ENCODE measurements at places on chromosomes 1 and 21.

DNA sequence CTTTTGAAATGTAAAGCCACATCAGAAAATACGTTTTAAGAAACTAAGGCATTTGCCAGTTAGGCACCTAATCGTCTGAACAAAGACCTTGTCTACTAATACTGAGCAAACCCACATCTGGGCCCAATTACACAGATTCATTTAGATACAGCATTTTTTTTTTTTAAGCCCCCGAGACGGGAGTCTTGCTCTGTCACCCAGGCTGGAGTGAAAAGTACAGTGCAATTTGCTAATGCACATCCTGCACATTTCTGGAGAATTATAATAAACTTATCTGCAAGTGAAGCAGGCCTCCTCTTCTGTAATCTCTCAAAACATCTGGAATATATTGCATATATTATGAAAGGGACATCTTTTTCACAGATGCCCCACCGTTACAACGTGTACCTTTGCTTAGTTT, 3.3 kb downstream of the RSRP1 start:
- DNase-seq = no peak

GRCh38 chr1:228351850-228352249, 54.8 kb downstream of the TRIM11 start:
- DNase-seq = no peak

GRCh38 chr1:44101328-44101727, 17.3 kb upstream of the KLF17 start:
- DNase-seq = no peak

DNA sequence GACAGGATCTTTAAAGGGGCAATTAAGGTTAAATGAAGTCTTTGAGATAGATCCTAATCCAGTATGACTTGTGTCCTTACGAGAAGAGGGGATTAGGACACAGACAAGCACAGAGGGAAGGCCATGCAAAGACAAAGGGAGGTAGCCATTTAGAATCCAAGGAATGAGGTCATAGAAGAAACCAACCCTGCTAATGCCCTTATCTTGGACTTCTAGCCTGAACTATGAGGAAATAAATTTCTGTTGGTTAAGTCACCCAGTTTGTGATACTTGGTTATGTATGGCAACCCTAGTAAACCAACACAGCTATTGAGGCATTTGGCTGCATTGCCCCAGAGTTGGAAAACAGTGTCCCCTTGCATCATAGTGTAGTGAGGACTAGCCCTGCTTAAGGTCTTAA, 121.3 kb downstream of the MAST2 start:
- no peak for DNase-seq

DNA sequence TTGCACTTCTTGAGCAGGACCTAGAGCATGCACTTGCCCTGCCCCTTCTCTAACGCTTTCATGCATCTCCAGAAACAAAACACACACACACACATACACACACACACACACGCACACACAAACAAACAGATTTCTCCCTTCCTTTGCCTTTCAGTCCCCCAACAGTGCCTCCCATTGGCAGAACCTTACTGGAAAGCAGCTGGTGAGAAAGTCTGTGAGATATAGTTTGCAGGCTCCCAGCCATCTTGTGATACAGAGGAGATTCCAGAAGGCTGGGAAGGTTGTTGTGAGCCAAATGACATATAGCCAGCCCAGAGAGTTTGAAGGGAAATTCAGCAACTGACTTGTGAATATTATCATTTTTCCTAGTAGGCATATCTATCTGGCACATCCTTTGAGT, 35.9 kb upstream of the ZRANB2 start:
- no peak for DNase-seq

DNA sequence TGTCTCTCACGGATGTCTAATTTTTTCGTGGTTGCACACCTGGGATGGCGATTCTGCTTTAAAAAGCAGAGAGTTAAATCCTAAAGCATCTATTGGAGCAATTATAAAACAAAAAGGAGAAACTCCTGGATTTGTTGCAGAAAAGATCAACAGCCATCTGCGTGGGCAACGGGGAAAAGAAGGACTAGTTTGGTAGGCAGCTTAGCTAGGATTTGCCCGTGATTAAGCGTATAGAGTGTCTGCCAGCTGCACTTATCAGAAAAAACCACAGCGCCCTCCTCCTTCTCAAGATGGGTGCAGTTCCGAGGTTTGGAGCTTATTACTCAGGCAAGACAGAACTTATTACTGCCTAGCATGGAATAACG, 526 bp upstream of the SLC25A24 start:
- DNase-seq = peak; percentile 40

- no peak for DNase-seq
Observed at GRCh38 chr1:43345120-43345519, 7.5 kb downstream of the MPL start.

DNA sequence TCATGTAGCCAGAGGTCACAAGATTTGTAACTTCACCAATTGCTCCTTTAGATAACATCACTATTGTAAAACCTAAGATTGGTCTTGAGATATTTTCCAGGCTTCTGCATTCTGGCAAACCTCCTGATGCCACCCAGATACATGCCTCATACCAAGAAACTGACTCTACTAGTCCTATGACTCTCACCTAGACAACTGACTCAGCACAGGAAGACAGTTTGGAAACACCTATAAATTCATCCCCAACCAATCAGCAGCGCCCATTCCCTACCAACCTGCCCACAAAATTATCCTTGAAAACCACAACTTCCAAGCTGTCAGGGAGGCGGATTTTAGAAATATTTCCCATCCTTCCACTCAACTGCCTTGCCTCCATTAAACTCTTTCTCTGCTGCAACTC, 2.6 kb downstream of the NME7 start:
- no peak for DNase-seq

DNA sequence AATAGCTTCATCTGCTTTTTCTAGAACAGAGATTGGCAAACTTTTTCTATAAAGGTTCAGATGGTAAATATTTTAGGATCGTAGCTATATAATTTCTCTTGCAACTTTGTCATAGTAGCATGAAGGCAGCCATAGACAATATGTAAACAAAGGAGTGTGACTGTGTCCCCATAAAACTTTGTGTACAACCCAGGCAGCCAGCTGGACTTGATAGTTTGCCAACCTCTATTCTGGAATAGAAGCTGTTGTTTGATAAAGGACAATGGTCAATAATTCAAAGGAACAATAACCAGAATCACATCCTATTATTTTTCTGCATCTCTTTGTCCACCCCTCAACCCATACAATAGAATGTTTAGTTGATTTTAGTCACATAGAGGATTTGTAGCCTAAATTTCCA, 286.7 kb downstream of the LMX1A start:
- DNase-seq = no peak

- no peak for DNase-seq
Observed at GRCh38 chr1:50098591-50099021, 10.1 kb upstream of the ELAVL4 start.

DNA sequence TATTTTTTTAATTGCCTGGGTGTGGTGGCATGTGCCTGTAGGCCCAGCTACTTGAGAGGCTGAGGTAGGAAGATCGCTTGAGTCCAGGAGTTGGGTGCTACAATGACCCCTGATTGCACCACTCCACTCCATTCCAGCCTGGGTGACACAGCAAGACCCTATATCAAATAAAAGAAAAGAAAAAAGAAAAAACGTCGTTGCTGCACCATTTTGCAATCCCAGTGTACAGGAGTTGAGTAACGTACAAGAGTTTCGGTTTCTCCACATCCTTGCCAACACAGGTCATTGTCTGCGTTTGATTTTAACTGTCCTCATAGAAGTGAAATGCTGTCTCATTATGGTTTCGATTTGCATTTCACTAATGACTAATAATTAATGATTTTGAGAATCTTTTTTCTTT, 7.9 kb downstream of the ZNF684 start:
- DNase-seq = no peak

GRCh38 chr1:203083463-203083921, 2.3 kb downstream of the MYOG start:
- no peak for DNase-seq

GRCh38 chr1:236836157-236836556, 41.1 kb downstream of the MTR start:
- no peak for DNase-seq

DNA sequence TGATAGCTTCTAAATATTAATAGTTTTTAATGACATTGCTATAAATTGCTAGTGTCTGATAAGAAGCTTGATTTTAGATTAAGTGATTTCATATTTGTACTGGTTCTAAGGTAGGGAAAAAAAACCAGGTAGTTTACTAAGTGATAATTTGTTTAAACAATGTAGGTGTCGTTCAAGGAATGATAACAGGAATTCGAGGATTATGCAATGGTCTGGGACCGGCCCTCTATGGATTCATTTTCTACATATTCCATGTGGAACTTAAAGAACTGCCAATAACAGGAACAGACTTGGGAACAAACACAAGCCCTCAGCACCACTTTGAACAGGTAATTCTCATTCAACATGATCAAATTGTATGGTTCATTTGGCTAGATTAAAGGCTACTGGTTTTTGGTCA, 52.4 kb downstream of the SASS6 start:
- DNase-seq = no peak

DNA sequence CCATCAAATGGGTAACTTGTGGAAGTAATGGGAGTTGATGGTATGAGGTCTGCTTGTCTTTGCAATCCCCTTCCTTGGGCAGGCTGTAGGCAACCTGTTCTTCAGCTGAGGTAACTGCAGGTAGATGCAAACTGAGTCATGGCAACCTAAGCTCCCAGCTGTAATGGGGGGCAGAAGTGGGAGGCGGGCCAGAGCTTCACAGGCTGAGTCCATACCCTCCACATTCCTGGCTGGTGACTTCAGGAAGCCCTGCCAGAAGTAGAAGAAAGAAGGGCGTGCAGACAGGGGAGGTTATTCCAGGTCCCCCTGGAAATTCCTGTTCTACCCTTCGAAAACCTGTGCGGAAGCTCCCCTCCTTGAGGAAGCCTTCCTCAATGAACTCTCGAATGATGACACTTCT, 44.9 kb downstream of the ARHGEF11 start:
- DNase-seq = no peak

DNA sequence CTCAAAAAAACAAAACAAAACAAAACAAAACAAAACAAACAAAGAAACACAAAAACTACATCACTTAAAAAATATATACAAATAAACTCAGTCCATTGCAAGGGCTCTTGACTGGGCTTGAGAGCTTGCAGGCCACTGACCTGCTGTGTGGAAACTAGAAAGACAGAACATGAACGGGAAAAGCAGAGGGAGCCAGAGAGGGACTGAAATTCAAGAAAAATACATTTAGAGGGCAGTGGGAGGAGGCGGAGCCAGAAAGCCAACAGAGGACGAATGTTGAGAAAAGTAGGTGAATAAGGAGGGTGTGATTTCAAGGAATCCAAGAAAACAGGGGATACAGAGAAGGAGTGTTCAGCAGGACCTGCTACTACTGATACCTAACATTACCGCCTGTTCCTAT, 41.4 kb upstream of the PLA2G2C start:
- no peak for DNase-seq

- peak; percentile 17 for DNase-seq
Observed at GRCh38 chr21:32562426-32562825, 22.9 kb downstream of the TCP10L start.

- DNase-seq = no peak
Observed at GRCh38 chr1:3506943-3507342, 52.5 kb downstream of the ARHGEF16 start.

- no peak for DNase-seq
Observed at GRCh38 chr21:33185852-33186251, 43.9 kb upstream of the IFNAR2 start.

- DNase-seq = no peak
Observed at GRCh38 chr1:212284332-212284743, 872 bp upstream of the PPP2R5A start.

GRCh38 chr1:55061000-55061705, 21.8 kb downstream of the PCSK9 start:
- no peak for DNase-seq

DNA sequence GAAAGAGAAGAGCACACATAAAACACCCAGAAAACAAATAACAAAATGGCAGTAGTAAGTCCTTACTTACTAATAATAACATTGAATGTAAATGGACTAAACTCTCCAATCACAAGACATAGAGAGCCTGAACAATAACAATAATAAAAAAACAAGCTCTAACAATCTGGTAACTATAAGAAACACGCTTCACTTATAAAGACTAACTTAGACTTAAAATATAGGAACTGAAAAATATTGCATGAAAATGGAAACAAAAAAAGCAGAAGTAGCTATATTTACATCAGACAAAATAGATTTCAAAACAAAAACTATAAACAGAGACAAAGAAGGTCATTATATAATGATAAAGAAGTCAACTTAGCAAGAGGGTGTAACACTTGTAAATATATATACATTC, 83.1 kb upstream of the LYPLAL1 start:
- no peak for DNase-seq

DNA sequence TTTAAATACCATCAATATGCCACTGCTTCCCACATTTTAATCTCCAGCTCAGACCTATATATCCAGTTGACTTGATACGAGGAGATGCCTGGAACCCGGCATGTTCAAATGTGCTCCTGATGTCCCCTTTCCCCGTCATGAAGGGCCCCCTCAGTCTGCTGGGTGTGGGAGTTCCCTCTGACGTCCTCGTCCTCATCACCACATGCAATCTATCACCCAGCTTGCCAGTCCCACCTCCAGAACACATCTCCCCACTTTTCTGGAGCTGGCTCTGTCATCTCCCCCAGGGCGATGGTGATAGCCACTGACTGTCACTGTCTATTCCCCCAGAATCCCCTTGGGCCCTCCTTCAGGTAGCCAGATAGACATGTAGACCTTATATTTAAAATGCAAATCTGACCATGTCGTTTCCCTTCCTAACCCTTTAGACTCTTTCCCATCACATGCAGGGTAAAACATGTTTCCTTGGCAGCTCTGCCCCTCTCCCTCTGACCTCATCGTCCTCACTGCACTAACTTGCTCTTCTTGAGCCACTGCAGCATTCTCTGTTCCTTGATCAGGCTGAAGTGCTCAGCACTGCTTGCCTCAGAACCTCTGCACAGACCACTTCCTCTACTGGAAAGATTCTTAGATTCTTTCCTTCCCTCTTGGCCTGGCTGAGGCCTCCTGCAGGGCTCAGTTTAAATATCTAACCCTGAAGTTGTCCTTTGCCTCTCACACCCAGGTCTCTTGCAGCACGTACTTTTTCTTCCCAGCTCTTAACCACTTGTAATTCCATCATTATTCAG, 7.4 kb downstream of the AZIN2 start:
- DNase-seq = no peak

DNA sequence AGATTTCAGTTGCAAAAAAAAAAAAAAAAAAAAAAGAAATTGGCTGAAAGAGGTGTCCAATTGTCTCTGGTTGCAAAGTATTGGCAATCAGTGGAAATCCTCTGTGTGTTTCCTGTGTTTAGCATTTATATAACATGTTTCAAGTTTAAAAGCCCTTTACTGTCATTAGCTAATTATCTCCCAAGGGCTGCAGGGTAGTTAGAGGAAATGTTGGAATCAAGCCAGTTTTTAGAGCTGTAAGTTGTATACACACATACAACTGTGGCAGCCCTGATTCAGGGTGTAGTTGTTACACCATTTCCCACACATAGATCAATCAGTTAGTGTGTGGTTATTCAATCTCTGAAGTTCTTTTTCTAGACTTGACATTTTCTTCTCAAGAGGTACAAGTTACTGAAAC, 8.9 kb upstream of the ZNF326 start:
- DNase-seq = no peak

- DNase-seq = no peak
Observed at GRCh38 chr1:204199579-204199978, 3.3 kb upstream of the KISS1 start.

Measured in activated naive CD8-positive, alpha-beta T cell treated with anti-CD3 and anti-CD28 coated beads, Interleukin-2, amount 50 U/mL, for 24 hours (primary cell).